ENCODE measurements at places on chromosomes 12 and 14.
A peak's percentile ranks its signal among the peaks of the same experiment; 100 is the strongest.

GRCh38 chr12:29264424-29264823 lies 115.3 kb downstream of the FAR2 start:
- no peak for DNase-seq

DNA sequence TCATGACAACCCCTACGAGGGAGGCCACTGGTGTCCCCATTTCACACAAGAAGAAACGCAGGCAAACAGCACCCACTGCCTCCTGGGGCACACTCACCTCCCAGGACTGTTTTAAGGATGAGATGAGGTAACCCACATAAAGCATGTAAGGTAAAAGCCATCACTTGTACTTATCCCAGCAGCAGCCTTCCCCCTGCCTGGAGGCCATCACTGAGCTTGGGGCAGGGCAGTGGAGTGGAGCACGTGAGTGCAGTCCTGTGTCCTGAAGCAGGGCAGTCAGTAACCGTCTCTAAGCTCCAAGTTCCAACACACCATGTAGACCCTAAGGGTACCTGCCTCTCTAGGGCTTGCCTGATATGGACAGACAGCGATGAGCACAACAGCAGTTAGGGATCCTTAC lies 1.7 kb downstream of the POLE start:
- no peak for DNase-seq

DNA sequence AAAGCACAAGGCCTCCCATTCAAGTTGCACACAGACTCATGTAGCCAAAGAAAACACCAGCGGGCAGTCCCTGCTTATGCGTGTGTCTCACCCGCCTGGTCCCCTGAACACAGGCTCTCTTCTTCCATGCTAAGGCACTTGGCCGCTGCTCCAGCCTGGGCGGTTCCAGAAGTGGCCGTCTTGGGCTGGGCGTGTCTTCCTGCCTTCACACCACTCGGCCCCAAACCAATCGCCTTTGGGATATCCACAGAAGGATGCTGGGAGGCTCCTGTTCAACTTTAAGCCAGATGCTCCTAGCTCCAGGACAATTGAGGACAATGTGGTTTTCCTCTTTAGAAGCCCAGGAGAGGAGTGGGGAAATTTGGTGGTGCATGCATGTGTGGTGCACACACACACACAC lies 2.2 kb downstream of the SCARB1 start:
- DNase-seq = no peak

DNA sequence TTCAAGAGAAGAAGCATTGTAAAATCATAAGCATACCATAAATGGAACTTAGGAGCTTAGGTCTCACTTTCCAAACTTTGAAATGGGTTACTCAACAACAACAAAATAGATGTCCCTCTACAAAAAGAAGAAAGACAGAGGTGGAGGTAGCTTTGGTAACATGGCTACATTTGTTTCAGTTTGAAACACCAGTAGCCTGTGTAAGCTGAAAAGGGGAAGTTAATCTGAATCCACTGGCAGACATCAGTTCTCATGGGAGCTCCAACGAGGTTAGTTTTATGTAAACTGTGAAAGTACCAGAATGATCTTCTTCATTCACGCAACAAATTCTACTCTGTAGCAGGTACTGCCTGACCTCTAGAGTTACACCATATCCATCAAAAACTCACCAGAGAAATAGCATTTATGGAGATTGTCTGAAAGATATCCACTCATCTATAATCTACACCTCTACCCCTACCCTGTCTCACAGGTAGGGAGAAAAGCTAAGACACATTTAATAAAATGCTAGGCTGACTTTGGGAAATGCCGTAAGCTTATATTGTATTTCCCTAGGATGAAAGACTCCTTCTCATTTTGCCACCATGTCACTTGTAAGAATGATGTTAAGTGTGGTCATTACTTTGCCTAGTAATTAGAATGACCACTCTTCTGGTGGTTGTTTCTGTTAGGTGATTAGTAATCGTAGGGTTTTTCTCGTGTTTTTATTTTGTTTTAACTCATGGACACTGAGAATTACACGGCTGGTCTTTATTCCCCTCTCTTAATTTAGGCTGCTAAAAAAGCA lies 224.1 kb downstream of the ASCL1 start:
- DNase-seq = no peak

- no peak for DNase-seq
Measured at GRCh38 chr14:32319368-32320049, 9.6 kb upstream of the AKAP6 start.

DNA sequence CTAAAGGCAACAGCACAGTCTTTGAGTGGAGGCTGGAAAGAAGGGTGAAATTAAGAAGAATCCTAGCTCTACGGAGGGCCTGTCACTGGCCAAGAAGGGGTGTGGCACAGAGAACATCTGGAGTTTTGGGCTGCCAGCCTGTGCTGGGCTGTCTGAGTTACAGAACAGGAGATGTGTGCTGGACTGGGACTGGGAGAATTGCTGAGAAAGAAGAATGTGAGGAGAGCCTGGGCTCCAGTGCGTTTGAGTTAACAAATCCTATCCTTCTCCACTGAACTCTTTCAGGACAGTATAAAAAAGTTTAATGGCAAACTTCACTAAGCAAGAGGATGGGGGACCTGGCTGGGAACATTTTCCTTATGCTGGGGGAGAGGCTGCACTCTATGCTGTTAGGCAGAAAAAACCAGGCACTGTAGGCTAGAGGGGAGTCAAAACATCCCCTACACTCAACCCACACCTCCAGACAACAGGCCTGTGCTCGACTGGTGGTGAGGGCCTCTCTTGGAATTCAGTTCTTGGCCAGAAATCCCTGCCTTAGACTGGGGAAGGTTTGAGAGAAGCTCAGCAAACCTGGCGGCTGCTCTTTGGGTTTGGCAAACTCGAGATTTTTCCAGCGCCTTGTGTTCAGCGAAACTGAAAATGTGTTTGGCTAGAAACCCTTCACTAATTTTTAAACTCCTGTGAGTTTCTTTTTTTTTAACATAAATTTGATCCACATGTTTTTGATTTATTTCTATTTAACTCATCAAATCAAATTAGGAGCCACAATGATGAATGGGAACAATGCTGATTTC lies 217.3 kb downstream of the MON2 start:
- DNase-seq = no peak

- DNase-seq = no peak
Measured at GRCh38 chr12:28879379-28879778, 269.7 kb upstream of the FAR2 start.

DNA sequence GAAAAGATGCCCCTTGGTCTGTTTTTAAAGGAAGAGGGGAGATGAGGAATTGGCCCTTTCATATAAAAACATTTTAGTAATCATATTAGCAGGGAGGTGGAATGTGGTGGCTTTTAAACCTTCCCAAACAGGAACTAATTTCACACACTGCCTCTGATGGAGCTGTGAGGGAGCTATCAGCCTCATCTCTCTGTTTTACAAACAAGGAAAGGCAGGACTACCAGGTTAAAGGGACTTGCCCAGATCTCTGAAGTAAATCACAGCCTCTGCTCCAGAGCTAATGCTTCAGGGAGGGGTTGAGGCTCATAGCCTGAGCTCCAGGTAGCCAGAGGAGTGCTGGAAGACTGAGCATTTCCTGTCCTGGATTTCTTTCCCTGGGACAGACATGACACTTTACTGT lies 1.1 kb upstream of the BMP4 start:
- no peak for DNase-seq

GRCh38 chr14:87975636-87976035 lies 17.3 kb downstream of the GALC start:
- no peak for DNase-seq

GRCh38 chr12:112256780-112257179 lies 125.5 kb downstream of the HECTD4 start:
- no peak for DNase-seq

- DNase-seq = no peak
Measured at GRCh38 chr14:56918849-56919574, 108.7 kb upstream of the OTX2 start.

DNA sequence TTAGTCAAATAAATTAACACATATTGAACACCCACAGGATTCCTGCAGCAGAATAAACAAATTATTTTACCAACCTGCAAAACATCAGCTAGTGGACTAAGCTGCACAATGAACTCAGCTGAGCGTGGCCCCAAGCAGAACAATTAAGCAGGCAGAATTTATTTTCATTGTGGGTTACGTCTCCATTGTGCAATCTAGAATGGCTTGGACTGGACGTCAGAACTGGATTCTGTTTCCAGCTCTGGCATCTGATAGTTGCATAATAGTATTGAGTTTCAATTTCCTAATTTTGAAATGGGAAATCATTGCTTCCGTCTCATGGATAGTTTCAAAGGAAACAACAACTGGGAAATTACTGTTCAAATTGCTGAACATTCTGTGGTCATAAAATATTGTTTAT lies 35.5 kb upstream of the RERG start:
- DNase-seq = no peak

DNA sequence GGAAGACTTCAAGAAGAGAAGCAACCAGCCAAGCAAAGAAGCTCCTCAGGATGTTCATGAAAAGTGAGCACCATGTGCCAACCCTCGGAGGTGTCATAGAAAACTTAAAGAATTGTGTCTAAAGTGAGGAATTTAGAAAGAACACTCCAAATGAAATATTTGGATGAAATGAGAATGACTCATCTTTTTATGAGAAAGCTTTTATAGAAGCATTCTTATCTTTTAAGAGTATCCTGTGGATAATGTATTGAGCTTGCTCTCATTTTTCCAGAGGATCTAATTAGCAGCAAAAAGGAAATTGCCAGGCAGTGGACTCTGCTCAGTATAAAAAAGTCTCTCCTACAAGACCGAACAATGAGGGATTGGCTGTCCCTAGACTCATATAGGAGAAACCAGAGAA lies 454.9 kb downstream of the LRIG3 start:
- no peak for DNase-seq

DNA sequence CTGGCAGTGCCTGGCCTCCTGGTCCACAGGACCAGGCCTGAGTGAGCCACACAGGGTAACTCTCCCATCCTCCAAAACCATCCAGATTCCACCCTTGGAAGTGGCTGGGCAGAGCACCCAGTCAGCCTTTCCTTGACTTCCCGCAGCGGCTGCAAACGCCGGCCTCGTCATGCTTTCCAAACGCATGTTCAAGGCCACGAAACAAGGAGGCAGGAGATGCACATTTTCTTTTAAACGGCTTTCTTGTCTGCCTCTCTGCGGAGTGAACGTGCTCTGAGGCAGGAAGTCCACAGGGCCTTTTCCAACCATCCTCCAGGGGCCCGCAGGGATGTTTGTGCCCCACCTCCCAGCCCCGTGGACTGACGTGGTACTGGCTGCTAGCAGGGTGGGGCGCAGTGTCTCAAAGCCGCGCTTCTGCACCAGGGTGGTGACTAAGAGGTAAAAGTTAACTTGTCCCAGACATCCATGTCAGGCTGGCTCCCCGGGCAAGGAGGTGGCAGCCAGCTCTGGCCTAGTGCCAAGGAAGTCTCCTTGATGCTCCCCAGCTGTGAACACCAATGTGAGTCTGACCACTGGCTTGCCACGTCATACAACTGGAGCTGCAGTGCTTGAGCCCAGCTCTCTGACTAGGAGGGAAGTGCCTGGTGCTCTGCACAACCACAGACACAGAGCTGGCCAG lies 45.0 kb downstream of the KCNA5 start:
- no peak for DNase-seq

GRCh38 chr12:89976866-89977265 lies 268.2 kb upstream of the ATP2B1 start:
- no peak for DNase-seq

DNA sequence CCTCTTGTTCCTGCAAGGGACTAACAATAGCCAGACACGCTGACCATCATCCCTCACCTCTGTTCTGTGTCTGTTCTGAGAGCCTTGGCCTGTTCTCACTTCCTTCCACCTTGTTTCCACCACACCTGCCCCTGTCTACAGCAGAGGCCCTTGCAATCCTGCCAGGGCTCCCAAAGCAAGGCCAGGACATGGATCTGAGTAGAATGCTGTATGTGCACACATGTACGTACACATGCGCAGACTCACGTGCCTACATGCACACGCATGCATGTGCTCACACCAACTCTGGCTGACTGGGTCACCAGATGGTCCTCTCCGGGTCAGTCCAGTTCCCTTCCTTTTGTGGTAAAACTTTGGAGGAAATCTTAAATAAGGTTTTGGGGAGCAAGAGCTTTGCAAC lies 133.0 kb upstream of the C14orf180 start:
- no peak for DNase-seq

- DNase-seq = no peak
Measured at GRCh38 chr14:22297376-22297775, 291.6 kb downstream of the DAD1 start.

- DNase-seq = no peak
Measured at GRCh38 chr12:105725054-105725453, 394.6 kb downstream of the C12orf75 start.

GRCh38 chr14:96095058-96095457 lies 55.9 kb downstream of the C14orf132 start:
- no peak for DNase-seq

- DNase-seq = no peak
Measured at GRCh38 chr14:35682802-35683201, 126.3 kb downstream of the RALGAPA1 start.

GRCh38 chr12:67677166-67677565 lies 28.6 kb downstream of the DYRK2 start:
- no peak for DNase-seq

DNA sequence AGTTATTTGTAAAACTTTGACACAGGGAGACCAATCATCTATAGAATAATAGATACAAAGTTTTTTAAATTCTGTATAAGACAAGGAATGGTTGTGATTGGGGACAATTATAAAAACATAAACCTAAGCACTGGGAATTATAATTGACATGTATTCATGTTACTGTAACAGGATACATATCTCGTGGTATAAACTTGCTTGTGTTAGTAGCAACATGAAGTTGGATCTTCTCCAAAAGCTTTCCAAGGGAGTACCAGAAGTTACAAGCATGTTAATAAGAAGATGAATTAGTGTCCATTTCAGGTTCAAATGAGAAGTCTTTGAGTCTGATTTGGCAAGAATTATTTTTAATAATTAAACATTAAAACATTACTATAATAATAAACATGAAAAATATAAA lies 42.2 kb downstream of the CDKL1 start:
- DNase-seq = no peak

- no peak for DNase-seq
Measured at GRCh38 chr12:40028296-40028695, 77.6 kb downstream of the SLC2A13 start.

- peak; percentile 50 for DNase-seq
Measured at GRCh38 chr12:121796855-121797751, 3.6 kb upstream of the RHOF start.

- no peak for DNase-seq
Measured at GRCh38 chr12:6952121-6952862, 1.1 kb downstream of the PTPN6 start.

DNA sequence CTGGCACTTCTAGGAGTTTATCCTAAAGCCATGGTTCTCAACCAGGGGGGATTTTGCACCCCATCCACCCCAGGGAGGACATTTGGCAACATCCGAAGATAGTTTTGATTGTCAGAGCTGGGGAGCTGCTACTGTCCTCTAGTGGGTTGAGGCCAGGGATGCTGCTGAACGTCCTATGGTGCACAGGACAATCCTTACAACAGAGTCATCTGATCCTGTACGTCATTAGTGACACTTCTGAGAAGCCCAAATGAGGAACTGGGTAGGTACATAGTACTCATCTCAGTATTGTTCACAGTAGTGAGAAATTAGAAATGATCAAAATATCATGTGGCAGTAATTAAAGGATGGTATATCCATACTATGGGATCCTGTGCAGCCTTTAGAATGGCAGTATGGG lies 185.1 kb downstream of the CHST11 start:
- DNase-seq = no peak

- peak; percentile 21 for DNase-seq
Measured at GRCh38 chr14:96863327-96863985, 66.3 kb downstream of the VRK1 start.

All from DMS79 (cell line).